ENCODE measurements at places on chromosomes 7 and 10.
A peak's percentile ranks its signal among the peaks of the same experiment; 100 is the strongest.

DNA sequence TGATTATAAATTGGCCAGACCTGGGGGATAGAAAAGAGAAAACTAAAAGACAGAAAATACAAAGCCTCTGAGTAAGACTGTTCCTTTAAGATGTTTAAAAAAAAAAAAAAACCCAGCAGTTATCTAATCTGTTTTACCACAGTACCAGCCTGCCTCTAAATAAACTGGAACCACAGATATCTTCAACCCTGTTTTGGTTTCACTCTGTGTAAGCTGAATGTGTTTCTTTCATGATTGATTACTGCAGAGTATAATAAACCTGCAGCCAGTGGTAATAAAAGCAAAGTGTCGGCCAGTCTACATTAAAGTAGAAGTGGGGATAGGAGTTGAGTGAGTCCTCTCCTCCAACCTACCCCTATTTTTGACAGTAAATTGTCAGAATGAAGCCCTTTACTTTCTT lies 40.6 kb downstream of the MGAM2 start:
- no peak for DNase-seq

- DNase-seq, result no peak
These were observed 38.0 kb downstream of the LHFPL3 start for GRCh38 chr7:104366390-104366789.

DNA sequence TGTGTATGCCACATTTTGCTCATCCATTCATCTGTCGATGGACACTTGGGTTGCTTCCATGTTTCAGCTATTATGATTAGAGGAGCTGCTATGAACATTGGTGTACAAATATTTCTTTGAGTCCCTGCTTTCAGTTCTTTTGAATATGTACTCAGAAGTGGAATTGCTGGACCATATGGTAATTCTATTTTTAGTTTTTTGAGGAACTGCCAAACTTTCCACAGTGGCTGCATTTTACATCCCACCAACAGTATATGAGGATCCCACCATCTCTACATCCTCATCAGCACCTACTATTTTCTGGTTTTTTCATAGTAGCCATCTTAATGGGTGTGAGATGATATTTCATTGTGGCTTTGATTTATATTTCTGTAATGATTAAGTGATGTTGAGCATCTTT lies 44.7 kb upstream of the ZMIZ2 start:
- no peak for DNase-seq

GRCh38 chr7:132709971-132710567 lies 133.8 kb upstream of the PLXNA4 start:
- peak; percentile 37 for DNase-seq

DNA sequence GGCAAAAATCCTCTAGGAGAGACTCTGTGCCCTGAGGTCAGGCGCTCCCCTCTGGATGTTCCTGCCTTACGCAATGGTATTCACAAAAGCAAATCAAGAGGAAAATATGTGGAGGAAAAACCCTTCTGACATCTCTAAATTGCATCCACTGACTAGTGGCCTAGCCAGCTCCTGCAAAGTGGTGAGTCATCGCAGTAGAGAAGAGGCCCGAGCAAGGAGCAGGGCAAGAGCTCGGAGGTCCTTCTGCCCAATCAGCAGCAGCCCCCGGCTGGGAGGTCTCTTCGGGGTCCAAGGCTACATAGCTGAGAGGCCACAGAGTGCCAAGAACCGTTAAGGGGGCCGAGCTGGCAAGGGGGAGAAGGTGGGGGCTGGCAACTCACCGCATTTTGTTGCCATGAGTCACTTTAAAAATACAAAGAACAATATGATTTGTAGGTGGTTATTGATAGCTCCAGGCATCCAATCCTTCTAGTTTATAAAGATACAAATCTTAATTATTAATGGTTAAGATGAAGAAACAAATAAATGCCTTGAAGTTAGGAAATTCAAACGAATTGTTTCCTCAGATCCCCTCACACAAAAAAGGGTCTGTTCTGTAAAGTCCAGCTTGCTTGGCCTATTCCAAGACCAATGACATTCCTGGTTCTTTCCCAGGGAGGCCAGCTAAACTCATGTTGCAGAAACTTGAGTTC lies 161.6 kb downstream of the PKD1L1 start:
- DNase-seq, result peak; percentile 100

GRCh38 chr7:102230593-102230992 lies 56.1 kb upstream of the SH2B2 start:
- DNase-seq, result peak; percentile 71

- no peak for DNase-seq
These were observed 16.6 kb downstream of the ESYT2 start for GRCh38 chr7:158812684-158813083.

Measured in fibroblast of skin of right biceps (primary cell).